ENCODE measurements at places on chromosomes 13 and 19. TPM values are rescaled to one million over a fixed set of nuclear protein-coding genes. Genes with fewer than 3 reads are reported as not detected.

PRR20A gene
- total RNA-seq, result not detected

GRCh38 chr13:76890021-76890420 lies 3.8 kb upstream of the KCTD12 start:
- no peak for DNase-seq

GRCh38 chr13:50685491-50685890 lies 158.0 kb downstream of the DLEU7 start:
- DNase-seq, result peak; percentile 54

DNA sequence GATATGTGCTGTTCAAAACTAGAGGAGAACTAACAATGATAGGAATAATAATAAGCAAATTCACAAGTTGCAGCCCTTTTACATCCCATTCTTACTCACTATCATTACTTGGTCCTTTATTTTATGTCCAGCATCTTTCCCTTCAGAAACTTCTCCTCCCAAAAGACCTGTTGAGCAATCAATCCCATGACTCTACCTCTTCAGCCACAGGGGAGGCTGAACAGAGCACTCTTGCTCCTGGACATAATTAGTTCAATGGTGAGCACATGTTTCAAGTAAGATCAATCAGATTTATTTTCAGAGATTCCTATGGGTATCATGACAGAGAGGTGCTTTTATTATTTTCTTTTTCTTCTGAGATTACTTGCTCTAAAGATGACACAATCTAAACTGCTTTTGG lies 260.0 kb downstream of the COG6 start:
- no peak for DNase-seq

GNA15 gene
- 258 TPM for total RNA-seq

TEX101 gene
- not detected for total RNA-seq

GRCh38 chr13:40193286-40194223 lies 472.9 kb downstream of the FOXO1 start:
- DNase-seq, result no peak

GRCh38 chr19:39737351-39737750 lies 478 bp downstream of the CLC start:
- no peak for DNase-seq

DNA sequence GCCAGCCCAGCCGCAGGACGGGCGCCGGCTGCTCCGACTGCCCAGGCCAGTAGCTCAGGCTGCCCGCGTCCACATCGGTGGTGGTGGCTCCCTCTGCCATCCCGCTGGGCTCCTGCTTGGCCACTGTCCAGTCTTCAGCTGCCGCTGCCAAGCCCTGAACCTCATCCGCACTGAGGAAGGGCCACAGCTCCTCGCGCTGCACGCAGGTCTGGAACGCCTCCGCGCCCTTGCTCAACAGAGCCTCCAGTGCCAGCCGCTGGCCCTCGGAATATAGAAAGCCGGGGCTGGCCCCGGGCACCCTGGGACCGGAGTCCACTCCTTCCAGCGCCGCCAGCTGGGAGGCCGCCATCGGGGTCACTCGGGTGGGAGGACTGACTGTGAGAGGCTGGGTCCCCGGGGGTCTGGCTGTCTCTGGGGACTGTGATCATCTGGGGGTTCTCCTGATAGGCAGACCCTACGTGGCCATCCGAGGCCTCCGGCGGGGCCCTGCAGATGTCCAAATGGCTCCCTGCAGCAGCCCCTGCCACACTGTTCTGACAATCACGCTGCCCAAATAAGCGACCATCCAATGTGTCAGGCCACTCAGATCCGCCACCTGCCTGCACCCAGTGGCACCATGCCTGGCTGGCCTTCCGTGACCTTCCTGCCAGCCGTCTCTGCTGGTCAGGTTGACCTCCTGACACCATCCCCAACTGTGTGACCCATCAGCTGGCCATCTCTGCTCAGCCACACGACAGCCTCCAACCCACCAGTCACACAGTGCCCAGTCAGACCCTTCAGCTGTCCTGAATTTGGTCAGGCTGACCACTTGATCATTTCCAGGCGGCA lies 1.6 kb downstream of the FAM83E start:
- no peak for DNase-seq

DNA sequence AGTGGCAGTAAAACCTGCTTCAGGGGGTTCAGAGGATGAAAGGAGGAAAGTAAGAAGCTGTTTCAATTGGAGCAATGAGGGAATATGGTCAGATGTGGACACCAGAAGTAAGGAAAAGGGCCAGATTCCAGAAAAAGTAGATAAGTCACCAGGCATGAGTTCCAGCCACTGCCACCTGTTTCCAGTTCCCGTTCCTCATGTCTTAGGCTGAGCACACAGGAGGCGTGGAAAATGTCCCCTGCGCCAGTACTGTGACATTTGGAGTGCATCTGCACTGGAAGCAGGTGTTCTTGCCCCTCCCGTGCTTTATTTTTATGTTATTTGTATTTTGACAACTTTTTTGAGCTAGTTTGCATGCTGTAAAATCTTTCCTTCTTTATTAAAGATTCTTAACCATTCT lies 25.3 kb downstream of the LMO7 start:
- no peak for DNase-seq

- DNase-seq, result no peak
These were observed 178.8 kb upstream of the RFC3 start for GRCh38 chr13:33639158-33639557.

DNA sequence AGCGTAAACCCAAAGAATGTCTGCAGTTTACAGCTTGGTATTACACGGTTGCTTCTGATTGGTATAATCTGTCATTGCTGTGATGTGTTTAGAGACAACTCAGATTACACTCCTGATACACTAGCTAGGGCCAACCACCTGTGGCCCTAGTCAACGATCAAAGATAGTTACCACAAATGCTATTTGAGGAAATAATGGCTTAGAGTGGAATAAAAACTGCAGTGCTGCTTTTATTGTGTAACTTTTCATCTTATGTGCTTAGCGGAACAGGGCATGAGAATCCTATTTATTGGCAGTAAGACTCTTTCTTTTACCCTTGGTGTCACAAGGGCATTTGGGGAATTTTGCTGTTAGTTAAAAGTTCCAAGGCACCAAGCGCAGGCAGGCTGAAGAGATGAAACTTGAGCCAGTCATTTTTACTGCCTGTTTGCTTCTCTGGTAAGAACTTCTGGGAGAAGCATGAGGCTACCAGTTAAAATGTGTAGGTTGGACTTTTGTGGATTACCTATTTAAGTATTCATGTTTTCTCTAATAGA lies 363.3 kb downstream of the KCNRG start:
- no peak for DNase-seq

DNA sequence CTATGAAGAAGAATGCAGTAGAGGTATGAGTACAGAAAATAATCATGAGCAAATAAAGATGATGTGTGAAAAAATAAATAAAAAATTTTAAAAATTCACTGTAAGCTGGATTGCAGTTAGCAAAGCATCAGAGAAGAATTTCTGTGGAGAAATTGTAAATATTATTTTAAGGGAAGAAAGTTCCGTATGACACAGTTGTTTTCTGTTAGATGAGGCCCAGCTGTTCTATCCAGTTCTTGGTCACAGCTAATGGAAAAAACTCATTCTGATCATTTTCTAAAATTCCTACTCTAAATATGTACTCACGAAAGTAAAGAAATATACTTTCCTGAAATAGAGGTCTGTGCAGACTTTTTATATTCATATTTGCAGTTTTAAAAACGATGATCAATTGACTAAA lies 578.8 kb downstream of the DCT start:
- no peak for DNase-seq

DNA sequence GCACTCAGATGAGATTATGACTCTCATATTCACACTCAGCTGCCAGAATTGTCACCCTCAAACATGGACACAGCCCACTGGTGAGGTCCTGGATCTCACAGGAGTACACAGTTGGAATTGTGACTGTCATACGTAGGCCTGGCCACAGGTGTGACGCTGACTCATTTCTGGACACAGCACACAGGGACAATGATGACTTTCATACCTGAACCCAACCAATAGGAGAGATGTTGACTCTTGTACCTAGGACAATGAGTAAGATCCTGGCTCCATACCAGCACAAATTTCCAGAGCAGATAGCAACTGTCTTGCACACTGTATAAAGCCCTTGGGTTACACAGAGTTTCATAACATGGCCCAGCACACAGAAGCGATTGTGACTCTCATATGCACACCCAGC lies 46.4 kb downstream of the ZNF85 start:
- DNase-seq, result no peak

DNA sequence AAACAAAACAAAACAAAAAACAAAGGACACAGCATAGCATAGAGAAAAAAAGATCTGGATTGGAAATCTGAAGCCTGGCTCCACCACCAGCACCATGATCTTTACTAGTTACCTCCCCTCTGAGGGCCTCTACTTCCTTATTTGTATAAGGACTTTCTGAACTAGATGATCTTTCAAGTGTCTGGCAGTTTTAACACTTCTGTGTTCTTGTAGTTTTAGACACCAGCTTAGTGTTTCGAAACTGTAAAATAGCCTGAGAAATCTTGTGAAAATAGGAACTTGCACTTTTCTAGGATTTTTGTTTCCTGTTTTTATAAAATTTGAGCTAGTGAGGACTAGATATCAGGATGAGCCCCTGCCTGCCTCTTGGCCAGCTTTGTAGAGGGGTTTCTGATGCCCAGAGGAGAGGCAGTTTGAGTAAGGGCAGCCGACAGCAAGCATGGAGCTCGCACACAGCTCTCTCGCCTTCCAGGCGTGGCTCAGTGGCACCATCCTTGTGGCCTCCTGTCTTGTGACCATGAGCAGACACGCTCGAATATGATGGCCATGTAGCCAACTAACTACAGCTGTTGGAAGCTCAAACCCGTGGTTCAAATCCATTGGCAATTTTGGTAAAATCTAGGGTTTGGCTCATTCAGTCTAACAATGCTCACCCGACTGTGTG lies 319.0 kb downstream of the KCNRG start:
- DNase-seq, result no peak

GRCh38 chr19:46133101-46133627 lies 8.7 kb upstream of the IGFL3 start:
- no peak for DNase-seq

TMPRSS9 gene
- total RNA-seq, result 8.3 TPM

DNA sequence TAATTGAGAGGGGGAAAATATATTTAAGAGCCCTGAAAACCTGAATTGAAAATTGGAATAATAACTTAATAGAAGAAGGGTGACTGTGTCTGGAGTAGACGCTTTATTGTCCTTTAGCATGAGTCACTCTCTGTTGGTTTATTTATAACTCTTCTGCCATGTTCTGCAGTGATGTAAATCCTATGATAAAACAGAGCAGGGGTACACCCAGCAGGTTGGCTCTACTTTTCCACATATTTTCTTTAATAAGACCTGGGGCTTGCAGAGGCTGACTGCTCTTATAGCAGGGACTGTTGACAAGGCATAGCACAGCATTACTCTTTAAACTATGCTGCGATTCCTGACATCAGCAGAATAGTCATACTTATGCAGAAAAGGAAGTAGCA lies 389.9 kb upstream of the PCDH9 start:
- peak; percentile 27 for DNase-seq

PRRG2 gene
- 2.7 TPM for total RNA-seq

DNA sequence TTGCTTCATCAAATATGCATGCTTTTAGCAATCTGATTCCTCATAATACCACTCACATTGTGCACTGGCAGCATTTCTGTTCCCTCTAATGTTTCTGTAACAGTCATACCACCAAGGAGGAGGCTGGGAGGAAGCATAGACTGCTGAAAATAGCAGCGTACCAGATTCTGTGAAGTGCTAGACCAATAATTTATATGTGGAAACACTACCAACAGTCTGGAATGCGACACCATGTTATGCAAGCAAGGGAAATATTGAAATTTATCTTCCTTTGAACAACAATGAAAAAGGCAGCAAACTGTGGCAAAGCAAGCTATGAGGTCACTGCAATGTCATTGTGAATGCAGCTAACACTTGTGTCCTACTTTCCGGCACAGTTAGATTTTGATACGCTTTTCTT lies 1388.0 kb downstream of the EFNB2 start:
- DNase-seq, result no peak

All from hematopoietic multipotent progenitor cell (in vitro differentiated cells).